CD4-positive, alpha-beta T cell treated with Interleukin-6 at 100 ng/mL for 8 hours (primary cell): ENCODE measurements at places on chromosomes 7 and 10.
A peak's percentile ranks its signal among the peaks of the same experiment; 100 is the strongest.

DNA sequence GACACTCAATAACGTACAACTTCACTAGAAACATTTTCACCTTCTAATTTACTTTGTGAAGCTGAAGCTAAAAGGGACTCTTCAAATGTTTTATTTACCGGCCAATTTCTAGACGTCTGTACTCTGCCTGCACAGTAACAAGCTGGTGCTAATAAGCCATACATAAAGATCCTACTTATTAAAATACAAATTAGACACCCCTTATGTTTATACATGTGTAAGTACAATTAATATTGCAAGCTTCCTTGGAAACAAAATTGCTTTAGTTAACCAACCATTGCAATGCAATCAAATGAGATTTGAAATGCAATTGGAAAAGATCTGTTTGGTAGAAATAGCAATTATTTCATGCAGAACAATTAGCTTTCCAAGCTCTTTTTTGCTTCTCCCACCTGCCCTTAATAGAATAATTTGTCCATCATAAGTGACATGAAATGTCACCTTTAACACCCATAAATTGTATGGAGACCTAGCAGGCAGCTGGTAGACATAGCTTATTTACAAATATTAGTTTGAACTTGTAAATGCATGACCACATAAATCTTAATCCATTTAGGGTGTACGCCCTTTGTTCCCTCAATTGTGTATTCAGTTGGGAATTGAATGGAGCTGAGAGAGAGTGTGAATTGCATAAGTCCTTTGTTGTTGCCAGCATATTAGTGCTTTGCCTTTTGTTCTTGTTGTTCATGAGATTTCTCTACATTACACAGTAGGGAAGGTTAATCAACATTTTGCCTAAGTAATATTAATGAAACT, 277.1 kb downstream of the CACNA2D1 start:
- DNase-seq, result no peak

DNA sequence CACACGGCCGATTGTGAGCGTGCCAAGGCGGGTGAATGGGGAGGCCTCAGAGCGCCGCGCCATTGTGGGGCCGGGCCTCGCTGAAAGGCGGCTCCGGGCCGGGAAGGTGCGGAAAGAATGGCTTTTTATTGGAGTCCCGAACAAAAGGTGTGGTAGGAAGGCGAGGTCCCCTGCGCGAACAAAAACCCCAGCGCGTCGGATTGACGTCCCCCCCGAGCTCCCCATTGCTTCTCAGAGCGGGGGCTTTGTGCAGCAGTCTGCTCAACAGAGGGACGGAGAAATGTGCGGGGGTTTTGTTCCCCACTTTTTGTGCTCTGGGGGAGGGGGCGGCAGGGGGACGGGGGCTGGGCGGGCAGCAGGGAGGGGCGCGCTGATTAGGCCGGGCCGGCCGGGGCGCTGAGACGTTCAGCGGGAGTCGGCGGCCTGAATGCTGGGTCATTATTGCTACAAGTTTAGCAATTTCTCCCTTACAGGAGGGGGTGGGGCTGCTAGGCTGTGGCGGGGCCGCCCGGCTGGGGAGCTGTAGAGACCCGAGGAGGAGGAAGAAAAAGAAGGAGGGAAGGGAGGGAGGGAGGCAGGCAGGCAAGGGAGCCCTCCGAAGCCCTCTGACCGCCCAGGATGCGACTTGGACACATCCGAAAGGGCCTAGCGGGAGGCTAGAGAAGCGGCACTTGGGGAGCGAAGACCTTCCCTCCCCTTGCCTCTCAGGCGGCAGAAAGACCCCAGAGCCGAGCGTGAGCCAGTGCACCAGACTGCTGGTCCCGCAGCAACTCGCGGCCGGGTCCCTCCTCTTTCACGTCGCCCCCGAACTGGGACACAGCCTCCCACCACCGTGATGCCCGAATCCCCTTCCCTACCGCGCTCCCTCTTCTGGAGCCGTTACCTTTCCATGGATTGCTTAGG, 4.6 kb downstream of the NKX2-3 start:
- no peak for DNase-seq

- no peak for DNase-seq
Observed at GRCh38 chr7:128807191-128807590, 15.4 kb downstream of the CCDC136 start.

DNA sequence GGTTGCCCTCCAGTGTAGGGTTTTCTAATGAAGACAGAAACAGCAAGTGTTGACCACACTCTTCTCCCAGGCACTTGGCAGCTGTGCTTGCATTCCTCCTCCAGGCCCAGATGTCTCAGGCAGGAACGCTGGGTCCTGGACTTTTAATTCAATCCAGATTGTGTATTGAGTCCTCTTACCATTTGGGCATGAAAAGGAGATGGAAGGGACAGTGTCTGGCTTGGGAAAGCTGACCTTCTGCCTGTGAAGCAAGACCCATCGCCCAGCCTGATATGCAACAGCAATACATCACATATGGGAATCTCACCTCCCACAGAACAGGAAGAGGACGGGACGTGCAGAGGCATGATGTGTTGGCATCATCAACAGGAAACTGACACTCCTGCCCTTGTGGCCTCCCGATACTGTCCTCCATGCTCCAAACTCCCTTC, 174.4 kb upstream of the LYZL2 start:
- DNase-seq, result no peak

- DNase-seq, result no peak
Observed at GRCh38 chr10:127216786-127217185, 20.4 kb upstream of the INSYN2A start.

- peak; percentile 34 for DNase-seq
Observed at GRCh38 chr7:3464900-3465622, 164.0 kb downstream of the SDK1 start.

DNA sequence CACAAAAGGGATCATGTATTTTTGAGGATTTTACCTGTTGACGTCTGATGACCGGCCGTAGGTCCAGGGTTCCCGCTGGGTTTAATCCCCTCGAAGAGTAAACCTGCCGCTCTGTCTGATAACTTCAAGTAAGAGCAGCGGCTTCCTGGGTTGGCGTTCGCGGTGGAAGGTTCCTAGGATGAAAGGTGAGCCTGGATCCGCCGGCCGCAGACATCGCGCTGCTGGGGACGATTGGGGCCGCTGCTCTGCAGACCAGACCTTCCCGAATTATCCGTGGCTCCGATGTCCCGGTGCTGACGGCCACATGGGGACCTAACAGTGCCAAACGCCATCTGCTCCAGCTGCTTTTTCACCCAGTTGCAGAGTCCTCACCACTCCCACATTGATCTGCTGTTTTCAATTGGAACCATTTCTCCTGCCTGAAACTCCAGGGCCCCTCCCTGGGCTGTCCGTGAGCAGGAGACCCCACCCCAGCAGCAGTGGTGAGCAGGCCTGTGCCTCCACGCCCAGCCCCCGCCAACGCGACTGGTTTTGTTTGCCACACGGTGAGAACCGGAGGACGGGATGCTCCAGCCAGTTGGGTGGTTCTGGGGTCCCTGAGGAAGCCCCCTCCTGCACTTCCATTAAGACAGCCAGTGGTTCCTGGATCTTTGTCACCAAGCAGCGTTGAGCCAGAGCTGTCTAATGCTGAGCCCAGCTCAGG, 12.2 kb upstream of the AP5Z1 start:
- DNase-seq, result no peak

DNA sequence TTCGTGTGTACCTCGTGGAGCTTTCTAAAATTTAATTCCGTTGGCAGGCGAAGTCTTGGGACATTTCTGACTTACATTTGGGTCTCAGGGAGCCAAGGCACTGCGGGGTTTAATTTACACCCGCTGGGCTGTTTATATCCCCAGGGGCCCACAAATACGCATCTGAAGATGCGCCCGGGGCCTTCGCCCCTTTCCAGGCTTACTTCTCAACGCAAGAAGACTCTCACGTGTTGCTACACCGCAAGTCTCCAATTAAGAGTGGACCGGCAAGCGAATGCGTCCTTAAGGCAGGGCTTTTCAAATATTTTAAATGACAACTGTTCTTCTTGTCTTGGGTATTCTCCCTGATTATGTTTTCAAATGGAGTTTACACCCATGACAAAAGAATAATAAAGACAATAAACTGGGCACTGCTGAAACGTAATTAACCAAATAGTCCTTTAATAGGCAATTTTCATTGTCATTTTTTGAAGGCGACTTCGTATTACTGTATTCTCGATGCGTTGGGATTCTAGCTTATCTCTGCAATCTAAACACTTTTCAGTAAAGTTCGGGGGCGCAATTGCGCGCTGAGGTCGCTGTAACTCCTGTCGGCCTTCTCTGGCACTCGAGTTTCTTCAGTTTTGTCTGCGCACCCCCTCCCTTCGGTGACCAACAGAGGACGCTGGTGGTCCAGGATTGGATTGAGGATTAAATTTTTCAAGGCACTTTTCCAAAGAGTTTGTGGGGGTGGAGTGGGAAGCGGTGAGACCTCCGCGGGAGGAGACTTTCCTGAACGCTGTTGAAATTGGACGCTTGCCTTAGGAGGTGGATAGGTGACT, 837 bp upstream of the IGFBP3 start:
- DNase-seq, result no peak

DNA sequence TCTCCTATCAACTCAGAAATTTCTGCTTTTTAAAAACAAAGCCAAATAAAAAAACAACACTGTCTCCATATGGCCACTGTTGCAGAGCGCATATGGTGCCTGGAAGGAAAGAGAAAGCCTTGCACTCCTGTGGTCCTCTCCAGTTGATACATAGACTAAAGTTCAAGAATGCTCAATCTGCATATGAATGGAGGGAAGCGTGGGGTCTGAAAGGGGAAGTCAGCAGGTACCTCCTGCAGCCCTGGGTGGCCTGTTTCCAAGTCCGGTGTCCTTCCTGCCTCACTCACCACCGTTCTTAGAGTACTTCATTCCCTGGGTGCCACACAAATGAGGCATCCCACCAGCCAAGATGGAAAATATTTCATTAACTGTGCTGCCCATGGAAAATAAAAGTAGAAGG, 138.3 kb upstream of the PALS2 start:
- no peak for DNase-seq

DNA sequence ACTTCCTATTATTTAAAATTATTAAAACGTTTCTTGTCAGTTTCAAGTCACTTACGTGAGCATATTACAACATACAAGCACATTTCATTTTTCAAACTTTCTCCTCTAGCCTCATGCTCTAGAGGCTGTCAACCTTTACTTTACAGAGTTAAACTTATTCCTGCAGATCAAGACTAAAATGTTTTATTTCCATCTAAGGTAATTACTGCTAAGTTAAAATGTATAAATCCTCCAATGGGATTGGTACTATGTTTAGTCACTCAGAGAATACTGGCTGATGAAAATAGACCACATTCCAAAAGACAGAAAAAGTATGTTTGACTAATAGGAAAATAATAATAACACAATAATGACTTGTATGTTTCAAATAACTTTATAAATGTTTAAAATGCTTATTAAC, 8.4 kb upstream of the TRDMT1 start:
- no peak for DNase-seq

GRCh38 chr7:155234158-155234492, 63.6 kb upstream of the INSIG1 start:
- DNase-seq, result no peak
